ENCODE measurements at places on chromosomes 6 and 20.
A peak's percentile ranks its signal among the peaks of the same experiment; 100 is the strongest.

- DNase-seq, result no peak
Observed at GRCh38 chr20:50303573-50304500, 113.2 kb downstream of the CEBPB start.

DNA sequence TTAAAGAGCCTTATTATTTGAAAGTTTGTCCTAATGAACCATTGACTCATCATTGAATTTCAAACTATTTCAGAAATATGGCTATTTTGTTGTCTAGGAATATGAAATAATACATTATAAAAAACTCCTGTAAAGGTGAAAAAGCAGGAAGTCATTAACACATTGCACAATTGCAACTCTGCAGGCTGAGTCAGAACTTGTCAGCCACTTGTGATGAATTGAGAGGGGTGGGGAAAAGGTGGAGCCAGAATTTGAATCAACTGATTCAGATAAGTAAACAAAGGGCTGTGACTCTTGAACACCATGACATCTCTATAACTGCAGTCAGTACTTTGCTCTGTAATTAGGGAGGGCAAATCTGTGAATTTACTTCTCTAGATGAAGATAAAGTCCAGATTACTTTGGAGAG, 6.0 kb downstream of the C6orf141 start:
- DNase-seq, result peak; percentile 24

GRCh38 chr6:144134737-144135136, 15.6 kb upstream of the STX11 start:
- no peak for DNase-seq

DNA sequence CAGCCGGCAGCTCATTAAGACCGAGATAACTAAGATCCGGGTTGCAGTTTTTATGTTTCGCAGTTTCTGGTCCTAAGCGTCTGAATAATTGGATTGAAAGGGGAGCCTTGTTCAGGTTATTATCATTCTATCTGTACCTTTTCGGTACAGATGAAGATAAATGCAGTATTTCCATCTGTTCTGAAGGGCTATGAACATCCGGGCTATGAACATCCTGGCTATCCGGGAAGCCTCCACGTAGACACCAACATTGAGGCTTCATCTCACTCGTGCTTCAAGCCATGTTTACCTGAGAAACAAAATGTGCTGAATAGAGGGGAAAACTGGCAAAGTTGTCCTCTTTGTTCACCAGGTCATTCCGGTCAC, 399 bp upstream of the REPS1 start:
- no peak for DNase-seq

DNA sequence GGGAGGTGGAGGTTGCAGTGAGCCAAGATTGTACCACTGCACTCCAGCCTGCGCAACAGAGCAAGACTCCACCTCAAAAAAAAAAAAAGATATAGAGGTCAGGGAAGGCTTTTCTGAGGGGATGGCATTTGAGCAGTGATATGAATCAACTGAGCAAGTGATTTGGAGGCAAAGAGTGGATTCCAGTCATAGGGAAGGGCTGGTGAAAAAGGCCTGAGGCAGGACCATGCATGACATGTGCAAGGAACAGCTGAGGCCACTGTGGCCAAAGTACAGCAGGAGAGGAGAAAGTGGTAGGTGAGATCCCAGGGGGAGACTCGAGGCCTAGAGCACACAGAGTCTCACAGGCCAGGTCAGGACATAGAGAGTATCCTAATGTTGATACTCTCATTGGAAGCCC, 20.1 kb upstream of the PTPRT start:
- DNase-seq, result no peak

- peak; percentile 65 for DNase-seq
Observed at GRCh38 chr20:4973330-4974097, 27.8 kb downstream of the SLC23A2 start.

- DNase-seq, result no peak
Observed at GRCh38 chr6:148987982-148988381, 241.2 kb downstream of the UST start.
